OCI-LY7 (cell line): ENCODE measurements at places on chromosomes 7 and 10.

DNA sequence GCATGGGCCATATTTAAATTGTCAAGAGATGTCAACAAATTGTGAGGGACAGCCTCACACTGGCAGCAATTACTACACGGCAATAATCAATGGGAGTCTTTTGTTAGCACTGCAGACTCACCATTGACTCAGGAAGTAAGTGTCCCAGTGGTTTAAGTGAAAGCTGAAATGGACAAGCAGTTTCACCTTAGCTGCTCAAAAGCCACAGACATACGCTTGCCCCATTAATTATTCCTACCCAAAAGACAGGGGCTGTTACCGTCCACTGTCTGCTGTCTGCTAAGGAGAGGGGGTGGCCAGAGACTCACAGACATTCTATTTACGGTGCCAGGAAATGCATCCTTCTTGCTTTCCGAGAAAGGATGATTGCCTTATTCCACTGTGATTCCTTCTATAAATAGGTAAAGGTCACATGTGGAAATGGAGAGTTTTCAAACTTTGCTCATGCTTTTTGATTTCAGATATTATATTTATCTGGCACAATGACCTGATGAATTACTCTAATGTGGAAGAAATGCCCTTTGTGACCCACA is 309.7 kb upstream of the NFE2L3 start:
- no peak for DNase-seq

- DNase-seq = peak; percentile 53
These were observed 21.9 kb upstream of the FRAT2 start for GRCh38 chr10:97356318-97356914.

GRCh38 chr7:64602086-64602485 is 39.2 kb upstream of the ZNF680 start:
- DNase-seq = no peak

- no peak for DNase-seq
These were observed 67.6 kb downstream of the C10orf120 start for GRCh38 chr10:122632031-122632430.

DNA sequence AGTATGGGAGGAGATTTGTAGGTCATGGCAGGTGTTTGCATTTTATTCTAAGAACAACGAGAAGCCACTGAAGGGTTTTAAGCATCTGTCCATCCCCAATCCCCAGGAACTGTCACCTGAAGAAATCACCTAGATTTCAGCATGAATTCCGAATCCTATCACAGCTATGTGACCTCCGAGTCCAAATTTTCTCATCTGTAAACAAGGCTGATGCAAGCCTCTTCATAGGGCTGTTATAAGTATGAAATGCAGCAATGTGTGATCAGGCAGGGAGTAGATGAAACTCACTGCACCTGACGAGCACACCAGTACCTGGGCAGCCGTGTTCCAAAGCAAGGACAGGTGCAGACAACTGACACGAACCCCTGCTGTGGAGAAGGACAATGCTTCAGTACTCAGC is 14.0 kb downstream of the HABP2 start:
- no peak for DNase-seq

DNA sequence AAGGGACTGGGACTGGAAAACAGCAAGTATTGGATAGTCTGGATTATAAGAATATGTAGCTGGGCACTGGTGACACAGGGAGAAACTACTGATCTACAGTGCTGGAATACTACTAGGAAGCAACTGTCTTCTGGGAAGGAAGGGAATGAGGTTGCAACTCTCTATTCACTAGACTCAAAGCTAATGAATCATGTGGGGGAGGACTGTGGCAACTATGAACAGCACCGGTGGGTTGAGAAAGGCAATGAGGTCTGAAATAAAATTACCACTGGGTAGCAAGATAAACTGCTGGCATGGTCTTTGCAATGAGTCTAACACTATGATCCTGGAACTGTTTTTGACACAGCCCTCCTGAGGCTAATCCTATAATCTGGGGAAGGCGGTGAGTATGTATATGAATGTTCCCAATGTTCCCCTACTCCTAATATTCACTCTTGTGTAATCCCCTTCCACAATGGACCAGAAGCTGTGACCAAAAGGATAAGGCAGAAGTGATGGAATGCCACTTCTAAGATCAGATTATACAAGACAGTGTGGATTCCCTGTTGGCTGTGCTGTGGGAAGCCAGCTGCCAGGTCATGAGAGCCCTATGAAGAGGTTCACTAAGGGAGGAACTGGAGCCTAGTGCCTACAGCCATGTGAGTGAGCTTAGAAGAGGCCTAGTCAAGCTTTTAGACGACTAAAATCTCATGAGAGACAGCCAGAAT is 101.3 kb upstream of the DNAJB12 start:
- no peak for DNase-seq

DNA sequence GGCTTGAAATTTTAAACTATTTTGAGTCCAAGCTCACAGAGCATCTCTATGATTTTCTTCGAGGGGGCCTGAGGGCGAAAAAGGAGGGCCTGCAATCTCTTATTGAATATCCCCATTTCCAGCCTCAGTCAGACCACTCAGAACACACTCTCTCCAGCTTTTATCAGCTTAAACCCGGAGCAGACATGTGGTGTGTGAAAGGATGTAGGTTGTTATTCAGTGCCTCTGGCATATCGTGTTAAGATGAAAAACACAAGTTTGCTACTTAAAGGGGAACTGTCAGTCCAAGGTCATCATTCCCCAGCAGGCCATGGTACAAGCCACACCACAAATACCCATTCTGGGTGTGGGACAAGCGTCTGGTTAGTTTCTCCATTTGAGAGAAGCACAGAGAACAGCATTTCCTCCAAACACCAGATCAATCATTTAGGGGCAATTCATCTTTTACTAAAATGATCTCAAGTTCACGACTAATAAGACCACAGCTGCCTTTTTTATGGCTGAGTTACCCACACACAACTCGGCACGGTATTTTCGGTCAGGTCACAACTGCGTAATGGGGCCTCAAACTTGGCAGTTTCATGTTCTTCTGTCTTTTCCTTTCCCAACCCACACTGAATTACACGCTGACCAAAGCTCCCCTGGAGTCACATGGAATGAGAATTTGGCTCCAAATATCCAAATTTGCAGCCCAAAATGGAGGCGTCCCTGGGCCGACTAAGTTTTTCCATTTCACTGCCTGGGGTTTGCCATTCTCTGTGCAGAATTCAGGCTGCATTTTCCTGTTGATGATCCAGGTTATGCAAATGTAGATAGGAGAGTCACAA is 188.4 kb downstream of the SEM1 start:
- DNase-seq = no peak

GRCh38 chr7:33743594-33743993 is 161.7 kb upstream of the BMPER start:
- DNase-seq = no peak
